ENCODE measurements at places on chromosomes 7 and 10.

- no peak for DNase-seq
Observed at GRCh38 chr10:10927608-10928007, 90.1 kb upstream of the CELF2 start.

DNA sequence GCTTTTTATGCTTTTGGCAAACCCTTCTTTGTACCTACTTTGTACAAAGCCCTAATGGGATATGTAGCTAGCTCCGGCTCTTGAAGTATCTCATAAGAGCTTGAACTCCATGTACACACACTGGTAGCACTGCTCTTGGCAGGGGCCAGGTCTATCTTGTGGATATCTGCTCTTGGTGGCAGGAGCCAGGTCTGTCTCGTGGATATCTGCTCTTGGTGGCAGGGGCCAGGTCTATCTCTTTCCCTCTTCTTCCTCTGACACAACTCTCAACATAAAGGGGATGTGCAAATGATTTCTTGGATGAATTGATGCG lies 91.9 kb downstream of the WNT2 start:
- DNase-seq, result no peak

DNA sequence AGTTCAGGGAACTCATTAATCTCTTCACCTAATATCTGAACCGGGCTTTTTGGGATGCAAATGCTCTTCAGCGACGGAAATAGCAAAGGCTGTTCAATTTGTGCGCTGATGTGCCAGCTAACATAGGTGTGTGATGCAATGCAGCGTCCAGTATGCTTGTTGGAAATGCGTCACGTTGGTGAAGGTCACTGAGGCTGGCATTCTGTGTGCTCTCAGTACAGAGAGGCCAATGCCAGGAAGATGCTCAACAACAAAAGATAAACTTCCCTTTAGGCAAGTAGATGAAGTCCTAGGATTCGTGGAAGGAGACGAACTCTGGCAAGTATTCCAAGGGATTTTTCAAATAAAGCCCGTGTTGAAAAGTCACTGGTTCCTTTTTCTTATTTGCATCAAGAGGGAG lies 649.5 kb upstream of the MKI67 start:
- no peak for DNase-seq

DNA sequence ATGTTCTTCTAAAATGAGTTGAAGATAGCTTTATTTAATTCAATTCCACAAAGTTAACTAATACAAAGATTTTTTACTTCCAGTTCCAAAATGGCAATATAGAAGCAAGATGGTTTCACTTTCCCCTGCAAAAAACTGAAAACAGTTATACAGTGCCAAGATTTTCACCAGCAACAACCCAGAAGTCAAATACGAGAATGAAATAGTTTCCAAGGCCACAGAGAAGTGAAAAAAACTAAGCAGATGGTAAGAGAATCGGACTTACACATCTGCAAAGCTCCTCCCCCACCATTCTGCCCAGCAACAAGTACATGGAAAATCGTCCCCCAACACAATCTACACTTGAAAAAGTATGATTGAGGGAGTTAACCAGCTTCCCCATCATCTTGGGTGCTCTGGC lies 30.3 kb upstream of the KEL start:
- no peak for DNase-seq

DNA sequence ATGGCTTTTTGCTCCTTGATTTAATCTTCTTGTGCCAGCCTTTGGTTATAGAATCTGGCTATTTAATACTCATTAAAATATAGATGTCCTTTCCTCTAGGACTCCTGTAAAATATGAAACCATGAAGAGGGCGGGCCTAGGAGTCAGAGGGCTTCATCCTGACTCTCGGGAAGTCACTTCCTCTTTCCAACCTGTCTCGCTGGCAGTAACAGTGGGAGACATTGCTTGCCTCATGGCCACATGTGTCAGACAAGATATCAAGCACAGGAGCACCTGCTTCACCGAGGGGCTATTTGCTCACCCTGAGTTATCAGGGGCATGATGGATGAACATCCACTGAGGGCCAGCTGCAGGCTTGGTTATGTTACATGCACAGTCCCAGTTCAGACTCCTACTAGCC lies 31.0 kb downstream of the SLIT1 start:
- no peak for DNase-seq
